Fibroblast of the aortic adventitia (primary cell): ENCODE measurements at places on chromosomes 16 and 17. TPM values are rescaled to one million over a fixed set of nuclear protein-coding genes. Genes with fewer than 3 reads are reported as not detected.

- DNase-seq, result no peak
These were observed 27.4 kb upstream of the HAS3 start for GRCh38 chr16:69078073-69078472.

LDAF1 gene
- total RNA-seq, result 73.6 and 83.0 TPM in 2 replicates

- no peak for DNase-seq
These were observed 6.1 kb downstream of the ZP2 start for GRCh38 chr16:21205303-21205702.

GRCh38 chr17:73371285-73371684 lies 59.5 kb upstream of the CDC42EP4 start:
- peak; percentile 69 for DNase-seq

DNA sequence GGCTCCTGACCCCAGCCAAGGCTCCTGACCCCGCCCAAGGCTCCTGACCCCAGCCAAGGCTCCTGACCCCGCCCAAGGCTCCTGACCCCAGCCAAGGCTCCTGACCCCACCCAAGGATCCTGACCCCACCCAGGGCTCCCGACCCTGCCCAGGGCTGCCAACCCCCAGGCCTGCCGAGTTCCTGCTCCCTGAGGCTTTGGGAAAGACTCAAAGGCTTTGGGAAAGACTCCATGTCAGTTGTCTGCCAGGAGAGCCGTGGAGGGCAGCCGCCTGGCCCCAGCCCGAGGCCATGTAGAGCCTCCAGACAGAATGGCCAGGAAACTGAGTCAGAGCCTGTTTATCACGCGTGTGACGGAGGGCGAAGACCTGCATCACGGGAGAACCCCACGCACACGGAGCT lies 21.1 kb downstream of the CBFA2T3 start:
- DNase-seq, result no peak

DNA sequence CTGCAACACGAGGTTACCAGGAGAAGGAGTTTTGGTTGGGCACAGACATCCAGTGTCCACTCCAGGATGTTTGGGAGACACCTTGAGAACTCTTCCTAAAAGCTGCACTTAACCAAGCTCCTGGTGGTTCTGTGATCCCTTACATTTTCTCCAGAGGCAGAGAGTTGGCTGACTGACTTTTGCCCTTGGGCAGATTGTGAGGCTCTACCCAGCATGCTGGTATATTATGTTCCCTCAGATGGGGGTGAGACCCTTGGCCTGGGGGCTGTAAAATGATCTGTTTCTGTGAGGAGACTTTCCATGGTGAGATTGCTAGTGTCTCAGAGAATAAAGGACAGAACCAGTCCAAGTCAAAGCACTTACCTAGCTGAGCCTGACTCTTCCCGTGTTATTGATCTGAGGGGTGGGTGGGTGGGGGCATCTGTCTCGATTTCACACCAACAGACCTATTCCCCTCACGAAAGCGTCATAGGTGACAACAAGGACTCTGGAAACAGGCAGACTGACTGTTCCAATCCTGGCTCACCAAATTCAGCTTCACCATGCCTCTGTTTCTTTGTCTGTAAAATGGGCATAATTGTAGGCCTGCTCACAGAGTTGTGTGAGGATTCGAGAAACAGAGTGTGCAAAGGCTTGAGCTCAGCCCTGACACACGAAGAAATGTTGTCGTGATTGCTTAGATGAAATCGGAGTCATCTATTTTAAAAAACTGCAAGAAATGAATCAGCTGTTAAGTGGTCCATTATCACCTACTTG lies 12.2 kb downstream of the USB1 start:
- no peak for DNase-seq

- DNase-seq, result no peak
These were observed 1.4 kb downstream of the ENDOV start for GRCh38 chr17:80416260-80416939.

- DNase-seq, result no peak
These were observed 31.7 kb downstream of the NAGPA start for GRCh38 chr16:5001986-5002385.

DNA sequence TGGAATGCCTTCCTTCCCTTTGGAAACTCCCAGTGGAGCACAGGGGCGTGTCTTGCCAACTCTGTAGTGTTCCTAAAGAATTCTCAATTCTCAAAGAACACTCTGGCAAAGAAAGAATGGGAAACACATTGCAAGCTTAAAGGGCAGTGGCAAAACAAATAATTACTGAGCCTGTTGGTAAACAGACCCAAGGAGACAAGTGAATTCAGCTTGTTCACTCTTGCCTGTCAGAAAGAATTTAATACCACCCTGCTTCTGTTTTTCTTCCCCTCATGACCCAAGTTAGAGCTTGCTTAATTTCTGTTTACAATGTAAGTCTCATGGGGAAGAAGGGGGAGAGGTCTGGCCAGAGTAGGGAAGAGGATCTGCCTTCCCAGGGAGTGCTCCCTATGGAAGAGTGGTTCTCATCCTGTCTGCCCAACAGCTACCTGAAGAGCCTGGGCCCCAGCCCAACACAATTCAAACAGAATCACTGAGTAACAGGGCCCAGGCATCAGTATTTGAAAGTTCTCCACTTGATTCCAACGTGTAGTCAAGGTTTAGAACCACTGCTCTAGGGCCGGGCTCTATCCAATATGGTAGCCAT lies 386.0 kb downstream of the SLC39A11 start:
- DNase-seq, result no peak

LLGL2 gene
- total RNA-seq, result 0.09 TPM in 1 of 2 replicates, not detected in the other

GAS7 gene
- total RNA-seq, result 7.0 and 22.2 TPM in 2 replicates

MMP15 gene
- total RNA-seq, result 1.3 and 2.4 TPM in 2 replicates

- DNase-seq, result peak; percentile 99
These were observed 11.8 kb upstream of the WSB1 start for GRCh38 chr17:27282054-27282551.

DNA sequence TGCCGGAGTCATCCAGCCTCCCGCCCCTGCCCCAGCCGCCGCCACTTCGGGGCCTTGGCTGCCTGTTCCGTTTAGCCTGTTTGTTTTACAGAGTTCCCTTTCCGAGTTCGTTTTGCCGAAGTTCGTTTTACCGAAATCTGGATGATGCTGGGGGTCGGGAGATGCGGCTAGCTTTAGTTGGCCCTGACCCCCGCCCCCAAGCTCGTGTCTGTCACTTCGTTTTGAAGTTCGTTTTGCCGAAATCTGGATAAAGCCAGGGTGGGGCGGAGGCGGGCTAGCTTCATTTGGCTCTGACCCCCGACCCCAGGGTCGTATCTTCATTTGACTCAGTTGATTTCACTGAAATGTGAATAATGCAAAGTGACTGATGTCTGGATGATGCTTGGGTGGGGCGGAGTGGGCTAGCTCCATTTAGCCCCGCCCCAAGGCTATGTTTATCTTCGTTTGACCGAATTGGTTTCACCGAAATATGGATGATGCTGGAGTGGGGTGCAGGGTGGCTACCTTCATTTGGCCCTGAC lies 591 bp downstream of the PSMD7 start:
- DNase-seq, result peak; percentile 28

- peak; percentile 46 for DNase-seq
These were observed 1.7 kb upstream of the KPNA2 start for GRCh38 chr17:68033636-68034451.

GRCh38 chr17:27949304-27949703 lies 56.1 kb upstream of the LYRM9 start:
- no peak for DNase-seq

DNA sequence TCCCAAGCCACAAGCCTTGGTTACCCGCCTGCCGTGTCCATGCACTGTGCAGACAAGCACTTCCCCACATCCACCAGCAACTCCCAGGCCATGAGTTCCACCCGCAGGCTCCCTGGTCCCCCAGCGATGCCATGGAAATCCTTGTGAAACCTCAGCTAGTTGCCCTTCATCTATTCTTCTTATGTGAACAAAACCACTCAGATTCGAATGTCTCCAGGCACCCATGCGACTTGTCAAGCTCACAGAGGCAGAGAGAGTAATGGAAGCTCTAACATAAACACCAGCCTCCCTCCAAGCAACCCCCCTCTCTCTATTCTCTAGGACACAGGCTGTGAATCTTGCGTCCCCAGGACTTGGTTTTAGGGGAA lies 182.6 kb downstream of the C16orf95 start:
- DNase-seq, result no peak

- DNase-seq, result no peak
These were observed 48.0 kb downstream of the GLG1 start for GRCh38 chr16:74558873-74559272.

- DNase-seq, result no peak
These were observed at the start of gene KRT222 for GRCh38 chr17:40664582-40665333. Gene KRT222 (minus strand): TSS chr17:40665177. CDS start chr17:40665099, 78 bp downstream.

B3GNT9 gene
- 37.0 and 42.4 TPM in 2 replicates for total RNA-seq

DNA sequence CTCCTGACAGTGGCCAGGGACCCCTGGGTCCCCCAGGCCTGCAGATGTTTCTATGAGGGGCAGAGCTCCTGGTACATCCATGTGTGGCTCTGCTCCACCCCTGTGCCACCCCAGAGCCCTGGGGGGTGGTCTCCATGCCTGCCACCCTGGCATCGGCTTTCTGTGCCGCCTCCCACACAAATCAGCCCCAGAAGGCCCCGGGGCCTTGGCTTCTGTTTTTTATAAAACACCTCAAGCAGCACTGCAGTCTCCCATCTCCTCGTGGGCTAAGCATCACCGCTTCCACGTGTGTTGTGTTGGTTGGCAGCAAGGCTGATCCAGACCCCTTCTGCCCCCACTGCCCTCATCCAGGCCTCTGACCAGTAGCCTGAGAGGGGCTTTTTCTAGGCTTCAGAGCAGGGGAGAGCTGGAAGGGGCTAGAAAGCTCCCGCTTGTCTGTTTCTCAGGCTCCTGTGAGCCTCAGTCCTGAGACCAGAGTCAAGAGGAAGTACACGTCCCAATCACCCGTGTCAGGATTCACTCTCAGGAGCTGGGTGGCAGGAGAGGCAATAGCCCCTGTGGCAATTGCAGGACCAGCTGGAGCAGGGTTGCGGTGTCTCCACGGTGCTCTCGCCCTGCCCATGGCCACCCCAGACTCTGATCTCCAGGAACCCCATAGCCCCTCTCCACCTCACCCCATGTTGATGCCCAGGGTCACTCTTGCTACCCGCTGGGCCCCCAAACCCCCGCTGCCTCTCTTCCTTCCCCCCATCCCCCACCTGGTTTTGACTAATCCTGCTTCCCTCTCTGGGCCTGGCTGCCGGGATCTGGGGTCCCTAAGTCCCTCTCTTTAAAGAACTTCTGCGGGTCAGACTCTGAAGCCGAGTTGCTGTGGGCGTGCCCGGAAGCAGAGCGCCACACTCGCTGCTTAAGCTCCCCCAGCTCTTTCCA lies 25.1 kb downstream of the C1QTNF1 start:
- DNase-seq, result no peak

- DNase-seq, result no peak
These were observed 40.3 kb upstream of the TEKT3 start for GRCh38 chr17:15381707-15382106.
